Large intestine (tissue), 12 donors: ENCODE measurements at places on chromosomes 7 and 10. TPM values are rescaled to one million over a fixed set of nuclear protein-coding genes. Genes with fewer than 3 reads are reported as not detected.

The ACSM6 gene
- 0.06 TPM for polyA plus RNA-seq

The TMEM270 gene
- polyA plus RNA-seq = 0.10 TPM

The ASB10 gene
- polyA plus RNA-seq = not detected

The ZCWPW1 gene
- 4.8 TPM for polyA plus RNA-seq

The VAX1 gene
- polyA plus RNA-seq = not detected

The PFKFB3 gene
- polyA plus RNA-seq = 15.3 TPM

The NKX6-2 gene
- polyA plus RNA-seq = 1.7 TPM

The UCMA gene
- polyA plus RNA-seq = not detected

The TDRD1 gene
- polyA plus RNA-seq = 0.22 TPM

The PNLIPRP1 gene
- polyA plus RNA-seq = 0.63 TPM

The NODAL gene
- 0.33 TPM for polyA plus RNA-seq

The ACBD5 gene
- polyA plus RNA-seq = 44.0 TPM

The MRPS24 gene
- 83.9 TPM for polyA plus RNA-seq

The TMEM176A gene
- polyA plus RNA-seq = 300 TPM

The CEP55 gene
- polyA plus RNA-seq = 6.8 TPM

The PRKCQ gene
- polyA plus RNA-seq = 3.7 TPM

The TACR2 gene
- polyA plus RNA-seq = 8.2 TPM

The SLC16A12 gene
- polyA plus RNA-seq = 1.1 TPM

The PLPP4 gene
- 3.1 TPM for polyA plus RNA-seq

The RBM20 gene
- polyA plus RNA-seq = 0.96 TPM

The OR6V1 gene
- polyA plus RNA-seq = not detected

The SAMD9L gene
- 6.5 TPM for polyA plus RNA-seq

The CCDC3 gene
- 8.4 TPM for polyA plus RNA-seq

The PRPS1L1 gene
- polyA plus RNA-seq = not detected

The MINDY3 gene
- polyA plus RNA-seq = 28.3 TPM

The CALML5 gene
- not detected for polyA plus RNA-seq

The MASTL gene
- 7.5 TPM for polyA plus RNA-seq
